ENCODE measurements at places on chromosomes 2 and 18.

GRCh38 chr2:175161-175786, 88.6 kb downstream of the SH3YL1 start:
- no peak for DNase-seq

GRCh38 chr2:55154525-55155030, 77.5 kb downstream of the CLHC1 start:
- DNase-seq = no peak

GRCh38 chr2:66084948-66085590, 349.9 kb upstream of the MEIS1 start:
- no peak for DNase-seq

DNA sequence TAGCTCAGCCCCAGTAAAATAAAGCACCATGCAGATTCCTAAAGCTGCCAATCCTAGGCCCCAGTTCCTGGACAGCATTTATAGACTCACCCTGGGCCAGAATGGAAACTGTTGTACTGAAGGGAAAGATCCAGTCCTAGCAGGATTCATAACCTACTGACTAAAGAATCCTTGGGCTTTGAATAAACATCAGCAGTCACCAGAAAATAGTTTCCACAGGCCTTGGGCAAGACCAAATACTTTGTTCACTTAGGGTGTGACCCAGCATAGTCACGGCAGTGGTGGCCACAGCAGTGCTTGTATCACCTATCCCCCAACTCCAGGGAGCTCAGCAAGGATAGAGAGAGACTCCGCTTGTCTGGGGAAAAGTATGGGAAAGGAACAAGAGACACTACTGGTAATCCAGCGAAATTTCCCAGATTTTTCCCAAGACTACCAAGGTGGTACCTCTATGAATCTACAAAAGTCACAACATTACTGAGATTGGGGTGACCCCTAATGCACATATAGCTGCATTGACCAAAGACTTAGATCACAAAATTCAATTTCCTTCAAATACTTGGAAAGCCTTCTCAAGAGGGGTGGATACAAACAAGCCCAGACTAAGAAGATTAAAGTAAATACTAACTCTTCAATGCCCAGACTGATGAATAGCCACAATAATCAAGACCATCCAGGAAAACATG, 748.1 kb upstream of the LRATD1 start:
- DNase-seq = no peak

DNA sequence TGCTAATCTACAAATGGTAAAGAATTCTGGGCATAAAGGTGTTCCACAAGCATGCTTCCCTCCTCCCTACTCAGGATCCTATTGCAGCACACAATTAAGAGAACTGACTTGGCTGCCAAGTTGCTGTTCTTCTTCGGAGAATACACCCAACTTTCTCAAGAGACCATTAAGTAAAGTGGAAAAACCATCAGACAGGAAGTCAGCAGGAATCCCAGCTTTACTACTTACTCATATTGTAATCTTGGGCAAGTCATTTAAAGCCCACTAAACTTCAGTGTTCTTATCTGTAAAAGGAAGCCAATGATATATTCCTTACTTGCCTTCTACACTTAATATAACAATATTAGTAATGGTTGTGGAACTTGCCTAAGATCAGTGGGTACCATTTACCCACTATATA, 37.8 kb downstream of the PSTPIP2 start:
- DNase-seq = peak; percentile 69

GRCh38 chr2:36277146-36277808, 78.3 kb upstream of the CRIM1 start:
- peak; percentile 1 for DNase-seq

- peak; percentile 71 for DNase-seq
Measured at GRCh38 chr2:238387332-238387731, 39.4 kb upstream of the ASB1 start.

- DNase-seq = no peak
Measured at GRCh38 chr2:172640389-172640788, 84.5 kb downstream of the PDK1 start.

- DNase-seq = no peak
Measured at GRCh38 chr2:213640738-213641425, 356.6 kb downstream of the SPAG16 start.

DNA sequence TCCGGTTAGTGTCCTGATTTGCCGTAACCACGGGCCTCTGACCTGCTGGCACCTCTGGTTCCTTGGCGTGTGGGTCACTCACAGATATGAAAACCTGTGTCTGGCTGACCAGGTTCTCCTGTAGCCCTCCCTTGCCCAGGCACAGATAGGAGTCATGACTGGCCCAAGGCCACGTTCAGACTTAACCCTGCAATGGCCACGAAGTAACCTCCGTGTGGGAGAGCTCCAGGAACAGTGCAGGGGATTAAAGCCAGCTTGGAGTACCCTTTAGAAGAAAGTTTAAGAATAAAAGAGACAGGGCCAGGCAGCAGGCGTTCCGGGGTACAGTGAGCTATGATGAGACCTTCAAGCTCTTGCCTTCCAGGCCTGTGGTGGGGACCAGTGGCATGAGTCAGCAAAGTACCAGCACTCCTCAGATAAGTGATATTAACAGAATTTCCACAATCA, 25.5 kb downstream of the CENPO start:
- DNase-seq = no peak

- no peak for DNase-seq
Measured at GRCh38 chr18:7946734-7947377, 379.7 kb downstream of the PTPRM start.
